ENCODE measurements at places on chromosomes 7 and 10.

GRCh38 chr10:87875929-87876571, 12.6 kb downstream of the PTEN start:
- DNase-seq = no peak

GRCh38 chr7:44057181-44057848, 8.1 kb downstream of the PGAM2 start:
- no peak for DNase-seq

GRCh38 chr7:23291957-23292560, 7.1 kb upstream of the MALSU1 start:
- DNase-seq = no peak

DNA sequence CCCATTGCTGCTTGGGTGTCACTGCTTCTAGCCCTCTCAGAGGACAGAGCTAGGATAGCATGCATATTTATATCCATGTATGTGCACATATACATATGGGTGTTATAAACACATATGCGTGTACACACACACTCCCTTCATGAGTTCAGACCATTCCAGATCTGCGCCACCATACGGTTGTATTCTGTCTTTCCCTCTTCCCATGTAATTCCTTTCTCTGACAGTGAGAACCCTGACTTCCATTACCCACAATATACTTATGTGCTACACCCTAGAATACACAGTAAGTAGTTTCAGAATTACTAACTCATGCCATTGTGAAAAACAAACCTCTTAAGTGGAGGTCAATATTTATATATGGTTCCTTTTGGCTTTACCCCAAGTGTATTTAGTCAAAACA, 116.6 kb upstream of the SAMD8 start:
- no peak for DNase-seq

- DNase-seq = no peak
Observed at GRCh38 chr7:37346761-37347160, 101.9 kb downstream of the ELMO1 start.

DNA sequence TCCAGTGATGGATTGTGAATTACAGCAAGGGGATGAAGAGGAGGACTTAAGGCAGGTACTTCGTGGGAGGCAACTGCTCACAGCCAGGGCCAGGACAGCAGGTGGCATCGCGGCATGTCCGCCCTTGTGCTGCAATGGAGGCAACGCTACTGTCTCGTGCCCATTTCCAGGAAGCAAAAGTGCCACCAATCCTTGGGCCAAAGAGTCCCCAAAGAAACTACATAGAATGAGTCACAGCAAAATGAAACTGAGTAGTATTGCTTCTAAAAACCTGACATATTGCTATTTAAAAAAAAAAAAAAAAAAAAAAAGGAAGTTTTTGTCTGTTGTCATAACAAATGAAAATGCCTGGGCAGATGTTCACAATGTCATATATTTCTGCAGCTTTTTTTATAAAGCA, 46.6 kb downstream of the RSU1 start:
- DNase-seq = no peak

- DNase-seq = peak; percentile 57
Observed at GRCh38 chr10:69375307-69376151, 41.2 kb downstream of the TACR2 start.

- no peak for DNase-seq
Observed at GRCh38 chr7:97011536-97012364, 6.4 kb downstream of the DLX6 start.

GRCh38 chr7:133776266-133776665, 350.9 kb upstream of the LRGUK start:
- DNase-seq = no peak

DNA sequence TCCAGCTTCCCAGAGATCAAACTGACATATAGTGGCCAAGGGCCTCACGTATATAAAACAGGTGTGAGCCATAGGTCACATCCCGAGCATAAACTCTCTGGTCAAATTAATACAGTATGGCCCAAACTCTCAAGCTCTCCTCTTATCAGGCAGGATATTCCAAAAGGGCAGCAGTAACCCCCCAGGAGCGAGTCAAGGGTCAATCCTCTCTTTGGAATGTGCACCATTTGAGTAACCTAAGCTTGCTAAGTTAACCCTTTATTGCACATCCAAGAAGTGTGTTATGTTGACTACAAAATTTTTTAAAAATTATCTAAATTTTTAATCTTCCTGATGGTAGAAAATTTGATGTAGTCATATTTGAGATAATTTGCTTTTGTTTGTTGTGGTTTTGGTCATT, 4.5 kb upstream of the TRIM24 start:
- DNase-seq = no peak

DNA sequence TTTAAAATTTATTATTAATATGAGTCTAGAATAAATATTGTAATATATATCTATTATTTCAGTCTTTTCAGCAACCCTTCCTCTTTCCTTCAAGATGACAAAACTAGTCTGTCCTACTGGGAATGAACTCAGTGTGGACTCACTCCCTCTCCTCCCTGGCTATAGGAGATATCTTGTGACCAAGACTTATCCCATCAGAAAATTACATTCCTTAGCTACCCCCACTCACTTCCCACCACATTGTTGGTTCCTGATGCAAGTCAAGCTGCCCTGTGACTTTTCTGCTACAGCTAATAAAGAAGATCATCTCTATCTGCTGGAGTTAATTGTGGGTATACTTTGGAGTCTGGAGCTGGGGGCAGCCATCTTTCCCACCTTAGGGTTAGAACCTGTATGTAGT, 28.0 kb upstream of the MCU start:
- no peak for DNase-seq

GRCh38 chr7:77935652-77936348, 137.2 kb downstream of the PHTF2 start:
- peak; percentile 2 for DNase-seq

GRCh38 chr7:36802459-36803135, 78.3 kb upstream of the AOAH start:
- no peak for DNase-seq

DNA sequence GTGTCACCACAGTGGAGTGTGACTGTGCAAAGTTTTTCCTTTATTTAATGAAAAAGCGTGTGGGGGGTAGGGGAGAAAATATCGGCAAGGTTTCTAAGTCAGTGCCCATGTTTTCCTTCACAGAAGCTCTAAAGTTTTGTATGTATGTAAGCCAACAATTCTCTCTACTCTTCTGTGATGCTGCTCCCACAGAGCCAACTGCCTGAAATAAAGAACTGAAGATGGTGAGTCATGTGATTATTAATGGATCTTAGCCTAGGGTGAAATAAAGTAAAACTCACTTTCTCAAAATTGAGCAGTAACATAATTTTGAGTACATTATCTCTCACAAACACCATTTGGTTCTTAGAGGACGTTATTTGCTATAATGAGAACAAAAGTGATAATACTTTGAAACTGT, 143.7 kb downstream of the ELMO1 start:
- DNase-seq = no peak

DNA sequence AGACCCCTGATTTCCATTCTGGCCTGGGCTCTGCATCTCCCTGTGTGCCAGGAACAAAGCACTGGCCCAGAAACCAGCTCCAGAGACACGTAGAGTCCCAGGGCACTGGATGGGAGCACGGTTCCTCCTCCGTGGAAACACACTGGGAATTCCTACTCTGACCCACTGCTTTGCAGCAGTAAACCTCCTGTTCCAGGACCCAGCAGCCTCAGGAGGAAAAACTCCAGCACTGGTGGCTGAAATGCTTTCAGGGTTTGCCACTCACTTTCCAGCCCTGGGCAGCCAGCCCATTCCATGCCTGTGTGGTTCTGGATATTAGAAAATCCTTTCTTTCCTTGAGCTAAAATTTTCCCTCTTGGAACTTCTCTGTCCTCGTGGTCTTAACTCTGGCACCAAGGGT, 58.0 kb downstream of the FAM171A1 start:
- DNase-seq = no peak

- peak; percentile 55 for DNase-seq
Observed at GRCh38 chr7:86939197-86939814, 120.1 kb downstream of the ELAPOR2 start.

- no peak for DNase-seq
Observed at GRCh38 chr7:30166155-30166840, 31.5 kb downstream of the MTURN start.

- no peak for DNase-seq
Observed at GRCh38 chr7:19381321-19381720, 236.1 kb upstream of the FERD3L start.

DNA sequence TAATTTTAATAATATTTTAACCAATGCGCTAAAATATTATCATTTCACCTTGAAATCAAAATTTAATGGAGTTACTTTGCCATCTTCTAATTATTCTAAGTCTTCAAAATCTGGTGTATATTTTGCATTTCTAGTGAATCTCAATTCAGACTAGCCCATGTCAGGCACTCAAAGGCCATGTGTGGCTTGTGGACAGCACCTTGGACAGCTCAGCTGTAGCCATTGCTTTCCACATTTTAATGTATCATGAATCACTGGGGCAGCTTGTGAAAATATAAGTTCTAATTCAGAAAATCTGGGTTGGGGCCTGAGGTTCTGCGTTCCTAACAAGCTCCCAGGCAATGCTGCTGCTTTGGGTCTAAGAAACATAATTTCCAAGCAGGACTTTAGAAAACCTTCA, 57.2 kb downstream of the MGAM2 start:
- no peak for DNase-seq

GRCh38 chr7:111357691-111358090, 204.6 kb downstream of the IMMP2L start:
- DNase-seq = no peak

DNA sequence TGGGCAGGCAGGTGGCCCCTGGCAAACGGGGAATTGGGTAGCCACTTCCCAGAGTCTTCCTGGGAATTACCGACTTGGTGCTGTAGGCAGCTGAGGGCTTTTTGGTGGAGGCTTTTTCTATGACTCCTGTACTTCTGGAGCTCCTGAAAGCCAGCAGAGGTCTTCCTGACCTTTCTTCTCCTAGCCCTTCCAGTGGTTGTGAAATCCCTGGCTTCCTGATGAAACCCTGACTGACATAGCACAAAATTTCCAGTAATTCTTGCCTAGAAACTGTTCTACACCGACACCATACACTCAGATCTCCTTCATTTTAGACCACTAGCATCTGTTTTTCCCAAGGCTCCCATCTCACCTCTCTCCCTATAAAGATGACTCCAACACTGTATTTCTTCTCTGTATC, 120.2 kb downstream of the STRA8 start:
- no peak for DNase-seq

GRCh38 chr7:81190997-81191768, 272.3 kb upstream of the SEMA3C start:
- no peak for DNase-seq

GRCh38 chr7:148954766-148955165, 70.7 kb upstream of the EZH2 start:
- no peak for DNase-seq

GRCh38 chr7:146683439-146683838, 566.8 kb downstream of the CNTNAP2 start:
- DNase-seq = no peak

- no peak for DNase-seq
Observed at GRCh38 chr10:80708808-80709207, 171.1 kb downstream of the SH2D4B start.

DNA sequence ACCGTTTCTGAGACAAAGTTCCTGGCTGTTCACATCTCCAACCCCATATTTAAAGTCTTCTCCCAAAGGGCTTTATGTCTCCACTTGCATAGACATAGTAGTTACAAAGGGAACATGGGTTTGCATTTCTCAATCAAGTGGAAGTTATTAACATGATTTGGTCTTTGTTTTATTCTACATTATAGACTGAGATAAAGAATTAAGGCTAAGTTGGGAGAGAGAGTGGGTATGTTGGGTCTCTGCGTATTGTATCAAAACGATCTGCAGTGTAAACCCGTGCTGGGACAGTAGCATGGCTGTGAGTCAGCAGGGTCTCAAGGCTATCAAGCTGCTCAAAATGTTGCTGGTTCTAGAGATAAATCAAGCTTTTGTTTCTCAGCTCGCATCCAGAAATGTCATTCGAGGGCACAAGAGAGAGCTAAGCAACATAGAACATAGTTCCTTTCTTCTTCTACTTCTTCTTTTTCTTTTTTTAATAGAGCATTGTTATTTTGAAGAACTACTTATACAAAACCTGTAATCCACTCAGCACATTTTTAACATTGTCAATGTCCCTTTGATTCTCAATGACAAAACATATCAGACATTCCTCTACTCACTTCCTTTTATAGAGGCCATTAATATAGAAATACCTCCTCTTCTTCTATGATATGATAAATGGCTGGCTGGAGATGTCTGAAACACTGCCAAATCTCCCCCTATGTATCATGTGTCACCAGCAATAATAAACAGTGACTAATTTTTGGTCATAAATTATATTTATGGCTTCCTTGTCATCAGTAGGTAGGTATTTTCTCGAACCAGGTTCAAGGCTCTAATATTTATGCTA, 34.5 kb upstream of the RHOBTB1 start:
- no peak for DNase-seq

GRCh38 chr7:157643525-157643970, 306.7 kb downstream of the DNAJB6 start:
- no peak for DNase-seq

DNA sequence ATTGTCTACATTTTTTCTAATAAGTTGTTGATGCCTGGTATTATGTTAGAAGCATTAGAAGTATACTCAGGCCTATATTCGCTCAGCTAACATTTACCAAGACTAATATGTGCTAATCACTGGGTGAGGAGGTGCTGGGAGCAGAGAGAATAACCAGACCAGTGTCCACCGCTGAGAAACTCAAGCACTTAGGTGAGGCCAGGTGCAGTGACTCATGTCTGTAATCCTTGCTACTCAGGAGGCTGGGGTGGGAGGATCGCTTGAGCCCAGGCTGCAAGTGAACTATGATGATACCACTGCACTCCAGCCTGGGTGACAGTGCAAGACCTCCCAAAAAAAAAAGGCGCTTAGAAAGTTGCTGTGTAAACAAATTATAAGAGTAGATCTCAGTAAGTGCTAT, 182.2 kb upstream of the AOAH start:
- no peak for DNase-seq

DNA sequence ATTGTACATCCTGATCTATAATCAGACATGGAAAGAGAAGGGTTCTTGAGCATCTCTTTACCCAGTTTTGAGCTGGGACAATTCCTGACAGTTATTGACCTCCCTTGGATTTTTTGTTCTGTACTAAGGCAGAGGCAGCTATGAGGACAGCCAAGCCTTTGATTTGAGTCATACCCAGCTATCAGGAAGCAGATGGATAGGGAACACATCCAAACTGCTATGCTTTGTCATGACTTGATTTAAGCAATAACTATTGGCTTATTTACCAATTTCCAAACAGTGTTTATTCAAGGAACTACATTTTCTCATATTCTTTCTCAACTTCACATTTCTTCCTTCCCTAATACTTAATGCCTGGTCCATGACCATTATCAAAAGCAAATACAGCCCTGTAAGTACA, 396.4 kb upstream of the STEAP1 start:
- no peak for DNase-seq

GRCh38 chr7:33716581-33717477, 188.5 kb upstream of the BMPER start:
- peak; percentile 7 for DNase-seq

DNA sequence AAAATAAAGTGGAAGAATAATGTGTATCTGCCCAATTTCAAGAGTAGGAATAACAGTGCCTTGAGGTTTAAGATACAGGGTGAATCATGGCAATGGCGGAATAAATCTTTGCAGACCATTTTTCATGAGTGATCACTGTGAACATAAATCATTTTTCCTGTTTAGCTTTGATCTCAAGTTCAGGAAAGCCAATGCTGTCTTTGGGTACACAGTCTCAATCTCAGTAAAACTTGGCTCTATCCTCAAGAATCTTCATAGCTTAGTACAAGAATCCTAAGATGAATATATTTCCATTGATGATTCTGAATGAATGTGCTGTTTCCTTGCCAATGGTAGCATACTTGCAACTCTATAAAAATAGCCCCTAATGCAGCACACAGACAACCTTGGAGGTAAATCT, 6.8 kb downstream of the NAMPT start:
- no peak for DNase-seq
